CD4-positive, alpha-beta T cell treated with Interleukin-6 at 100 ng/mL for 8 hours (primary cell): ENCODE measurements at places on chromosomes 4 and X.

DNA sequence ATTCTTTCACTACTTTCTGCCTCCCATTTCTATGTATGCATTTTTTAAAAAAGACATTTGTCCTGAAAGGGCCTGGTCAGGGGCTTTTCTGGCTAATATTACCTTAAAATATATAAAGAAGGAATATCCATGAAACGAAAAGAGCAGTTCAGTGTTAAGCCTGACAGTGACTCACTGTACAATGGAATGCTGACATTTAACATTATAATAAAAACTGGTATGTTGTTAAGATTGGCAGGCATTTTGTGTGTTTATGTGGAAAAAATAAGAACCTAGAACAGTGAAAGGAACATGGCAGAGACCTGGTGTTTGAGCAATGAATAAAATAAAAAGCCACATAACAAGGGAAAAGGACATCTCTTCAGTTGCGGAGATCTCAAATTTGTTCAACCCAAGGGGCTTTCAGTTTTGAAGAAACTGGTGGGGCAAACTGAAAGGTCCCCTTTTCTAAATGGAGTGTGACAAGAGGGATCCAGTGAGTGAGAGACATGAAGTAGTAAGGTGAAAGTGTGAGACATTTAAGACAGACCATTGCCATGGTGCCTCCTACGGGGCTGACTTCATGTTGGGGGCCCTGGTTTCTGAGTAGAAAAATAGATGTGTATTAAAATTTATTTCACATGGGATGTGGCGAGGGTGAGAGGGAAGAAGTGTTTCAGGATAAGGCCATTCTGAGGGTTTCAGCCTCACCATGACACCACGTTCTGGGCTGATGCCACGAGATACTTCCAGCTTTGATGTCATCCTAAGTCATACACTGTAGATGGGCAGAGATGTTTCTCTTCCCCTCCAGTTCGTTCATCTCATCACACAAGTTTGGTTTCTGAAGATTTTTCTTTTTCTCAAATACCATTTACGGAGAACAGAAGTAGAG, 324.9 kb downstream of the PPP3CA start:
- no peak for DNase-seq

GRCh38 chr4:110793381-110793801, 170.5 kb upstream of the PITX2 start:
- no peak for DNase-seq

GRCh38 chr4:38574559-38575333, 89.3 kb upstream of the KLF3 start:
- DNase-seq, result no peak

GRCh38 chr4:181150191-181150590, 1093.0 kb upstream of the TENM3 start:
- DNase-seq, result no peak

DNA sequence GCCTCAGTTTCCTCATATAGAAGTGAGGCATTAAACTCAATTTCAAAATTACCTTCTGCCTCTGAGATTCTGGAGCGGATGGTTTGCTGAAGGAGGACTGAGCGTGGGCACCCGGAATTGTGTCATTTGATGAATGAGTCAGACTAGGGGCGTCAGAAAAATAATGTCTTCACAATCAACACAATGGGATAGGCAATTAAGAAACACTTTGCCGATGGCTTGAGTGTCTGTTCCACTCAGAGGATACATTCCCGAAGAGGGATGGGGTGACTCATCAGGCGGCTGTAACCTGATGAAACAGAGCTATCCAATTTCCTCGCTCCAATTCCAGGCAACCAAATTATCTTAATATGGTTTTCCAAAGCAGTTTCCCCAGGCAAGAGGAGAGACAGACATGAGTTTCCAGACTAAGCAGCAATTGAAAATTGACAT, 1.2 kb upstream of the CHRNA9 start:
- no peak for DNase-seq

- DNase-seq, result no peak
Measured at GRCh38 chr4:80646061-80646460, 310.5 kb downstream of the CFAP299 start.

DNA sequence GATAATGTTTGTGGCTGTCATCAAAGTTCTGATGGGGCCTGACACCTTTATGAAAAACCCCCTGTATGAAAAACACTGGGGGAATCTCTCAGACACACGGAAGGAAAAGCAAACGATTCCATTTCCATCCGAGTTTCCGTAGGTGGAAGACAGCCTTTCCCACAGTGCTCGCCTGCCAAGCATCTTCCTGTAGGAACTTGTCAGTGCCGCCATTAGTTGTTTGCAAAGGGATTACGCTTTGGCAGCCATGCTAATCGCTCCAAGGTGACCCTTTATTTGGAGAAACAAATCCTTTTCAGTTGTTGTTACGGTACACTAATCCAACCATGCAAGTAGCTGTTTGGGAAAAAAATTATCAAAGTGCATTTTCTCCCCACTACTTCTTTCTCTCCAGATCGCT, 44.4 kb upstream of the STOX2 start:
- DNase-seq, result no peak

DNA sequence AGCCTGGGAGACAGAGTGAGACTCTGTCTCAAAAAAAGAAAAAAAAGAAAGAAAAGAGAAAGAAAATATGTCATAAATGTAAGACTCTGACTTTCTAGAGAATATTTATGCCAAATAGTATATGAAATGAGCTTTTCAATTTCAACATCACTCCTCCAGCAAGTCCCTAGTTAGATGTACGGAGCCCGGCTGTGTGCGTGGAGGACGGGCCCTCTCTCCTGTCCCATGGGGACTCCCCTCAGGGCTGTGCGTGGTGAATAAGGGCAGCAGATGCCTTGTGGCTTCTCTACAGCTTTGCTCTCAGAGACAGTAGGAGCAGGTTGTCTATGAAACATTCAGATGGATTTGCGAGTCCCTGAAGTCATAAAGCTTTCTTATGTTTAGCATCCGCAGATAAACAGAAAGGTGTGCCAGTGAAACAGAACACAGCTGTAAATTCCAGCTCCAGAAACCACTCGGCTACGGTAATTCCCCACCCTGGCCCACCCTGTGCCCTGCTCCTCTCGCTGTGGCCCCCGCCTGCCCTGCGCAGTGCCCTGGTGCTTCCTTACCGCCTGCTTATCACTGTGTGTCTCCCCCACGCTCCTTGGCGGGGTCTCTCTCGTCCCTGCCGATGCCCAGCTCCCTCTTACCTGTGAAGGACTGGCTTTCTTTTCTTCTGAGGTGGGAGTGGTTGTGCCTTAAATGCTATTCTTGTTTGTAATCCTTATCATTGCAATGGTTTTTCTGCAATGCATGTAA, 13.9 kb upstream of the HGFAC start:
- DNase-seq, result no peak

DNA sequence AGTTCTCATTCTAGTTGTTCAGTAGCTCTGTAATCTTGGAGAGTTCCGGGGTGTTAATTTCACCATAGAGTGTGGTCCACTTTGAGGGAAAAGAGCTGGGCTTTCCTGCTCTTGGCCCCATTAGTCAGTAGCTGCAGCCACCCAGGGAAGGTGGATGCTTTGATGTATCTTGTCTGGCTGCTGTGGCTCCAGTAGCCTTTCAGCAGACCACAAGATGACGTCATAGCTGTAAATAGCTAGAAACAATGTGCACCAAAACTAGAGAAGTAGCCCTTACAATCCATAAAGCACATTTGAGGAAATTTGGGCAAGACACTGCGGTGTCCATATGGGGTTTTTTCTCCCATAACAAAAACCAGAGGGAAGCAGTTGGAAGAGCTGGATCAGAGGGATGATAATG, 32.9 kb upstream of the PRPS2 start:
- no peak for DNase-seq

GRCh38 chrX:85611926-85612325, 232.5 kb upstream of the POF1B start:
- no peak for DNase-seq

GRCh38 chrX:46935295-46935694, 23.1 kb downstream of the JADE3 start:
- DNase-seq, result no peak

GRCh38 chrX:44884944-44885343, 12.0 kb downstream of the KDM6A start:
- DNase-seq, result no peak

DNA sequence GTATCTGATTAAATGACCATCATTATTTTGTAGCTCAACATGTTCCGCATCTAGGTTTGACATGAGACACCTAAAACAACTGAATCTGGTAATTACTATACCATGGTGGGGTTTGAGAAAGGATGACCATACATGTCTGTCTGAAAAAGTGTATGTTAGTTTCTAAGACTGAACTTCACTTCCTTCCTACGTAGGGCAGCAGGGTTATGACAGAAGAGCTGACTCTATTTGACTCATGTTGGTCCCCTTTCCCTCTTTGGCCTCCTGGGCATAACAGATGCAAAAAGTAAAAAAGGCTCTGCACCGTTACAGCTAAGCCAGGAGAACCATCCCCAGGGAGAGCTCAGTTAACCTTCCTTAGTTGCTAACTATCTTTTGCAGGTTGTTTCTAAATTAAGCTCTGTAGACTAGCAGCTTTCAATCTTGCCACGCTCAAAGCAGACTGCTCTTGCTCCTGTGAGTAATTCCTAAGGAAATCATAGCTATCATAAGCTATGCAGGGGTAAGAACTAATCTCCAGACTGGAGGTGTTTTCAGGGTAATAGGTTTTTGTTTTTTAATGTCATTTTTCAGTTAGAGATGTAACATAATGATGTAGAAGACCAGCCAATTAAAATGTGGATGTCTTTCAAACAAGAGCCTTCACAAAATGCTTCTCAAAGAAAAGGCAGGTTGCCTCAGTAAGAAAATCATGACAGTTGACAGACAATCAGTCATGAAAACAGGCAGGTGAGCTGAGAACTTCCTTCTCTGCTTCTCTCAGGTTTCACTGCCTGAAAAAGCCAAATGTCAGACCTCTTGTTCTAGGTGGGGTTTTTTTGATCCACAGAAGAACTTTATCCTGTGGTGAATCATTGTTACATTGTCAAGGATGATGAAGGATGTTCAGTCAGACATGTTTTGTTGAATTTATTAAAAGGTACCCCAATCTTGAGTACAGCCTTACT, 66.9 kb upstream of the DAPP1 start:
- no peak for DNase-seq

DNA sequence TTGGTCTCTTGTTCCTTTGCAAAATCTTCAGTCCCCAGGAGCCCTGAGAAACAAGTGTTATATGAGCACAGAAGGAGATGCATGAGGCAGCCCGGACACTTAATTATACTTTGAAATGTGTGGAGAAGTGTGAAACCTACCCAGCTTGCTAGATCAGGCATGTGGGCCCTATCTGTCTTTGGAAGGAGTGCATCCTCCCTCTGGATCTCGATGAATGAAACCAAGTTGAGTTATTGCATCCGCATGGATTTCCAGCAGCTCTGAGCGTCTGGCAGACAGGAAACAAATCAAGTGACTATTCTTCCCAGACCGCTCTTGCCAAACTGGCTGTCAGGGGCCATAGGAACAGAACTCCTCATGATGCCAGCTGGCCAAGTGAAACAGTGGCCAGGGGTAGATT, 19.6 kb upstream of the SOWAHD start:
- no peak for DNase-seq

- no peak for DNase-seq
Measured at GRCh38 chr4:158521484-158522088, at the start of gene RXFP1. RXFP1 (plus strand) TSS chr4:158521882; CDS start chr4:158521977, 95 bp downstream.

DNA sequence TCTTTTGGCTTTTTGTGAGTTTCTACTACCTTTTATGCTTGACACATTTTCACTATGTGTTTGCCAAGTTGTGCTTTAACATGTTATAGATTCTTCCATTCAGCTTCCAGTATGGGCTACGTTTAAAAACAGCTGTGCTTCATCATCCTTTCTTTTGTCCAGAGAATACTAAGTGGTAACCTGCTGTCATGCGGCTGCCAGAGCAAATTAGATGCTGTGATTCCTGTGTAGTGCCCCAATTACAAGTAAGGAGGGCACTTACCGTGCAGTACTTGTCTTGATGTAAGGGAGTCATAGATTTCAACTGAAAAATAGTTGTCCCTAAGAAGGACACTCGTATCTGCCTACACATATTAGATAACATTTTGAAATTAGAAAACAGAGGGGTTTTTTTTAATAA, 531.8 kb upstream of the GALNTL6 start:
- no peak for DNase-seq

- no peak for DNase-seq
Measured at GRCh38 chr4:100889898-100890297, 372.1 kb upstream of the EMCN start.

GRCh38 chrX:85326234-85327059, 53.0 kb downstream of the POF1B start:
- DNase-seq, result no peak

DNA sequence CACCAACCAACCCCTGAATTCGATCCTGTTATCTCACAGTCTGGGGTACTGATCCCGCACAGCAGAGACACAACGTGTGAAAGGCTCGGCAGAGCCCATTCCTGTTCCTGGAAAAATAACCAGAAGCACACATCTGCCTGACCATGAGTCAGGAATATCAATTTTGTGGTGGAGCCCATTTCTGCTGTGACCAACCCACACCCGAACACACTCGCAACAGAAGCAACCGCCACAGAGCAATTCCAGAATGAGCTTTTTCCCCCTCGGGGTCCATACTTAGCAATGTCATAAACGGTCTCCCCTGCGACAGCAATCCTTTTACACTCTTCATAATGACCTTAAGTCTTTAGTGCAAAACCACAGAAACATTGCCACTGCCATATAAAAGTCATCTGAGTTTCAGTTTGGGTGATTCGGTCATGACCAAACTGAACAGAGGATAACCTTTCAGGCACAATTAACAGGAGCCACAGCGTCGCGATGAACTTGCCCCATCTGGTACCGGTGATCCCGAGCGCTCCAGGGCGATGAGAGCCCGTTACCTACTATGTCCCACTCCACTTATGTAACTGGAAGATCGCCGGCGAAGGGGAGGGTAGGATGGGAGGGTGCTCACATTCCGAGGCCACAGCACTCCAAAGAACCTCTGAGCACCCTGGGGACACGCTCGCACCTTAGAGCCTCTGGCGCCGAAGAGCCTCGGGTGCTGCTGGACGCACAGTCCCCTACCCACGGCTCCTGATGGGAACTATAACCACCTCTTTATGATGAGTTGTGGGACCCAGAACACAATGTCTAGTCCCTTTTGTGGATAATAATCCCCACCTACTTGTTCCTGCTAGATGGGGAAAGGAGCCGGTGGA, 1.1 kb downstream of the MECP2 start:
- no peak for DNase-seq

DNA sequence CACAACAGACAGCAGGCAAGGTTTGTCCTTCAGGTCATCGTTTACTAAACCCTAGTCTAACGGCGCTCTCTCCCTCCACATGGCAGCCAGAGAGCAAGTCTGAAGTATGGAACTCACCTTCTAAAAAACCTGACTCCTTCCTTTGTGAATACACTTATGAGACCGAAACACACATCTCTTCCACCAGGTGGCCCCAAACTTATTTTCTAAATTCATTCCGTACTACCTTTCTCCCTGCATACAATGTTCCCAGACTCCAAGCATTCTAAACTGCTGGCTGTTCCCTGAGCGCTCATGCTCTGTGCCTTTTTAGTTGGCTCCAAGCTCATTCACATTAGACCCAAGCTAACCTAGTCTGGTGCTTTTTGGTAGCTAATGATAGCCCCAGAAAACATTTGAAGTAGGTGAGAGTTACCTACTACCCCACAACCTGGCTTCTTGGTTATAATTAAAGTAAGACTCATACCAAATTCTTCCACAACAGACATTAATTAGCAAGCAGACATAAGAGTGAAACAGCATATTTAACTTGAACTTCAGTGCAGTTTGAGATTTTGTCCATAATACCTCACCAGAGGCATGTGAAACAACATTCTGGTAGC, 67.6 kb upstream of the DCLK2 start:
- no peak for DNase-seq
